ENCODE measurements at places on chromosomes 6 and 20. TPM values are rescaled to one million over a fixed set of nuclear protein-coding genes. Genes with fewer than 3 reads are reported as not detected.

UNC93A gene
- total RNA-seq: not detected

- no peak overlapping the region for H3K27ac ChIP-seq
- DNase-seq: no peak
- peaks cover 4% of the 10 kb centered on the region for H3K27me3 ChIP-seq
Measured at GRCh38 chr6:14475306-14475705, 357.7 kb downstream of the CD83 start.

DNA sequence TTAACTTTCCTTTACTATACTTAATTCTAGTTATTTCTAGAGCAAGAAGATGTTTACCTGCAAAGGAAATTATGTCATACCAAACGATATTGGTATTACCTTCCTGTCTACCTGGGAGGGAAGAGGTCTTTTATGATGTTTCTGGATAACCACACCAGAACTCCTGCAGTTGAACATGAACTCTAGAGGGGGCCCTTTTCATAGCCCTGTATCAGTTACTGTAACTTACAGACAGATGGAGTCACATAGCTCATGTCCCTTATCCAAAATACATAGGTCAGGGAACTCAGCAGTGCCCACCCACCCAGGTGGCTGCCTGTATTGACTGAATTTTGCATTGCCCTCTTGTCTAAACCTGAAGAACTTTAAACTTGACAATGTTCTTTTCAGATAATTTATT lies 35.1 kb upstream of the MYL9 start:
- H3K27ac ChIP-seq: no peak overlapping the region
- H3K4me1 ChIP-seq: no peaks in the 10 kb centered on the region
- no peak for DNase-seq
- H3K36me3 ChIP-seq: peaks cover 35% of the 10 kb centered on the region
- no peaks in the 10 kb centered on the region for H3K27me3 ChIP-seq

GLP1R gene
- total RNA-seq: under 0.01 TPM

- no peaks in the 10 kb centered on the region for H3K4me1 ChIP-seq
- no peak overlapping the region for H3K27ac ChIP-seq
- DNase-seq: no peak
- H3K4me3 ChIP-seq: no peak overlapping the region
Measured at GRCh38 chr20:62087227-62087626, 21.5 kb upstream of the TAF4 start.

PCED1A gene
- total RNA-seq: 24.4 TPM
